Stimulated activated CD8-positive, alpha-beta memory T cell treated with anti-CD3 and anti-CD28 coated beads, Interleukin-4, amount 100 ng/mL, for 24 hours (primary cell): ENCODE measurements at places on chromosomes 4 and X.

DNA sequence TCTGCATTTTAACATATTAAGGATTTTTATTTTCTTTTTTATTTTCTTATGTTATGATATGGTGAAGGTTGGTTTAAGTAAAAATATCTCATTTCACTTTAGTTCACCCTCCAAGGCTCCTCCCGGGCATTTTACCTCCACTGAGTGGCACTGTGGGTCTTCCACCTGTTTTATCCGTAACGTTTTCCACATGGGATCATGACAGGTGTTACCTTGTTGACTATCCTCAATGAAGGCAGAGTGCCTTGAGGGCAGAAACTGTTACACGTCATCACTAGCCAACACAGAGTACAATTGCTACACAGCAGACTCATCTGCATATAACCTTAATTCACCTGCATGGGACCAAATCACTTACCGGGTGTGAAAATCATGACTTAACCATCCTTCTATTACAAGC is 105.8 kb downstream of the GEMIN8 start:
- DNase-seq: no peak

DNA sequence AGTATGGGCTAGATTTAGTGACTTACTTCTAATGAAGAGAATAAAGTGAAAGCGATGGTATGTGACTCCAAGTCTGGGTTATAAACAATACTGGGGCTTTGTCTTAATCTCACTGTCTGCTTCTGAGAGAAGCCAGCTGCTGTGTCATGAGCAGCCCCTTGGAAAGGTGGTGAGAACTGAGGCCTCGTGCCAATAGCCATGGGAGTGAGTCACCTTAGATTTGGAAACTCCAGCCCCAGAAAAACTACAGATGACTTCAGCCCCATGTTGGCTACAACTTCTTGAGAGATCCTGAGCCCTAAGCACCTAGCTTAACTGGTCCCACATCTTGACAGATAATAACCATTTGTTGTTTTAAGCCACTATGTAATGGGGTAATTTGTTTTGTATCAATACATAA is 77.6 kb downstream of the CWH43 start:
- DNase-seq: no peak

- no peak for DNase-seq
Measured at GRCh38 chr4:54637325-54637724, 20.4 kb upstream of the KIT start.

- no peak for DNase-seq
Measured at GRCh38 chr4:97950836-97951235, 192.4 kb downstream of the STPG2 start.

DNA sequence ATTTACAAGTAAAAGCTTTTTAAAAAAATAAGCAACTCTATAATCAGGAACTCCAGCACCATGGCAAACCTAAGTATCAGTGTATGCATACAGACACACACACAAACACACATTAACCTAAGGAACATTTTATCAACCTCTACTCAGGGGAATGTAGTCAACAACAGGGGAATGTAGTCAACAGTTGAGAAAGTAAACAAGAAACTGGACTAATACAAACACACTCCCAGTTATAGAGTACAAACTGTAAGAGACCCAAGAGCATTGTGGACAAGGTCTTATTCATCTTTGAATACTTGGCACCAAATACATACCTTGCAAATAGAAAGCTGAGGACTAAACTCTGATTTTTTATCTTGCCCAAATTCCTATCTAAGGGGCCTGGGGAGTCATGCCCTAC is 36.2 kb downstream of the PAPSS1 start:
- no peak for DNase-seq

GRCh38 chr4:83757121-83757621 is 221.3 kb downstream of the GPAT3 start:
- DNase-seq: no peak

GRCh38 chr4:125084608-125085007 is 230.1 kb upstream of the FAT4 start:
- no peak for DNase-seq

- no peak for DNase-seq
Measured at GRCh38 chr4:59945277-59945676, 1254.8 kb upstream of the ADGRL3 start.

- no peak for DNase-seq
Measured at GRCh38 chrX:50565718-50566117, 95.1 kb upstream of the DGKK start.

DNA sequence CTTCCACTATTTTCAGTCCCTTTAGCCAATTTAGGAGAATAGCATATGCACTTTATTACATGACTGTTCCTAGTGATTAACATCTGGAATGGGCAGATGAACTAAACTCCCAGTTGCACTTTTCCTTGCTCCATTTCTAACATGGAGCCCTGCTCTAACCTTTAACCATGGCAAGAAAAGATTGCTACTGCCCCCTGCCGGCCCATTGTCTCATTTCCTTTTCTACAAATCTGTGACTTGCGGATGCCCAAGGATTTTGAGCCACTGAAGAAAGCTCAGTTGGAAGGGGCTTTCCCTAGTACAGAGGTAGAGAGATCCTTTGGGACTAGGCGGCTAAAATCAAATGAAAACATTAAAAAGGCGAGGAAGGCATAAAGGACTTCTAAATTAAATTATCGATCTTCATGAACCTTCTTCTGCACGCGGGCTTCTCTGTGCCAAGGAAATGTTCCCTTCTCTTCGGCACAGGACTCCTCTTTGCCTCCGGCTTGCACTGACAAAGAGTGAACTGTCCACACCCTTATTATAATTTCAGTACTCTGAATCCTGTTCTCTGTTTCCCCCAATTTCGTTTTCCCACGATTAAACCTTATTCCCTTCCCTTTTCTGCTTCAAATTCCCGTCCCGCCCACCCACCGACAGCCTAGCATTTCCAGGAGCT is 577 bp upstream of the GLRA2 start:
- DNase-seq: peak; percentile 32

- DNase-seq: no peak
Measured at GRCh38 chr4:78601013-78601412, 49.4 kb downstream of the ANXA3 start.

DNA sequence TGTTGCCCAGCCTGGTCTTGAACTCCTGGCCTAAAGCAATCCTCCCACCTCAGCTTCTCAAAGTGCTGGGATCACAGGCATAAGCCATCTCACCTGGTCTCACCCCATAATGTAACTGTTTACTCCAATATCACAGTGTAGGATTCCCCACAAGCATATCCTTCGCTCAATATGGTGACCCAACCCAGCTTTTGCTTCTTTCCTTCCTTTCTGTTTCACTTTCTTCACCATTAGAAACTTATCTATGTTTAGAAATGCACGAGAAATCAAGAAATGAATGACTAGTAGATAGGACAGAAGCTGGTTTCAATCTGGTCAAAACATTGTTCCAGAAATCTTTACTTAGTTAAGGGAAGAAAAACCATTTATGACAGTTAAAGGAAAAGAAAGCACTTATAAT is 18.9 kb downstream of the TSPAN5 start:
- no peak for DNase-seq

DNA sequence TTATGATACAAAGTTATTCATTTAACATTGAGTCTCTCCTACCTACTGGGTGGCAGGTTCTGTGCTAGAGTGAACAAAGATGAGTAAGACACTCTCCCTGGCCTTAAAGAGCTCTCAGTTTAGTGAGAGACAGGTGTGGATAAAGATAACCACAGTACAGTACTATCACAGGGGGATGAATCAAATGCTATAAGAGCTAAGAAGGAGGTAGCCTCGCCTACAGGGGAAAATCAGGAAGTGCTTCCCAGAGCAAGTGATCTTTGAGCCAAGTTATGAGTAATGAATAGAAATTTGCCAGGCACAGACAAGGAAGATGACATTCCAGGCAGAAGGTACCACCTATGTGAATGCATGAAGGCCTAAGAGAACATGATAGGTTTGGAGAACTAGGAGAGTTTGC is 3.4 kb upstream of the IGBP1 start:
- DNase-seq: no peak

DNA sequence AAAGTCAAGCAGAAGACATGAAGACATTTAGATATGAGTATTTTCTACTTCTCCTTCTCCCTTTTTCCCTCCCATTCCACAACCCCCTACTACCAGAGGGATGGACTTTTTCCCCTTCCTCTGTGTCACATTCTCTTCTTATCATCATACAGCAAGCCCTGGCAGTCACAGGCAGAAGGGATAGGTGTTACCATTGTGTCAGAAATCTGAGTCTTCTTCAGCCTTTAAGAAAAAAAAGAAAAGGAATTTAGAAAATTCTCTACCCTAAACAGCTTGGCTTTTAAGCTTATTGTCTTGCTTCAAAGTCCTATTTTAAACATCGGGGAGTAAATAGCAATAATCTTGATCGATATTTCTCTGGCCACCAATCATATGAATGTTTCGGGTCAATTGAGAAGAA is 30.9 kb upstream of the ADH1C start:
- no peak for DNase-seq

DNA sequence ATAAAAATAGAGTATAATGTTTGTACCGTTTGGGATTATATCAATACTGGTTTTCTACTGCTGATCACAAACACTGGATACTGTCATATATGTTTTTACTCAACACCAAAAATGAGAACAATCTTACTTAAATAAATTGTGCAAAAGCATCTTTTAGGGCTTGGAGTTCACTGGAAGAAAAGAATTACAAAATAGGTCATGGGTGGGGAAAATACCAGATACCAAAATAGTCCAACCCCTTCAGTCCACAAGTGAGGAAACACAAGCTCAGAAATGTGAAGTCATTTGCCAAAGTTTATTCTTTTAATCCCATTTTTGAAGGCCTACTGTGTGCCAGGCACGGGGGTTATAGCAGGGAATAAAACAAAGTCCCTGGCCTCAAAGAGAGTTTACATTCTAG is 64.4 kb downstream of the ADGRG2 start:
- no peak for DNase-seq

- no peak for DNase-seq
Measured at GRCh38 chrX:39227371-39227770, 426.1 kb downstream of the MID1IP1 start.

- DNase-seq: peak; percentile 59
Measured at GRCh38 chr4:15231265-15232091, 196.4 kb upstream of the C1QTNF7 start.

GRCh38 chr4:8260656-8261111 is 8.9 kb upstream of the HTRA3 start:
- DNase-seq: no peak

DNA sequence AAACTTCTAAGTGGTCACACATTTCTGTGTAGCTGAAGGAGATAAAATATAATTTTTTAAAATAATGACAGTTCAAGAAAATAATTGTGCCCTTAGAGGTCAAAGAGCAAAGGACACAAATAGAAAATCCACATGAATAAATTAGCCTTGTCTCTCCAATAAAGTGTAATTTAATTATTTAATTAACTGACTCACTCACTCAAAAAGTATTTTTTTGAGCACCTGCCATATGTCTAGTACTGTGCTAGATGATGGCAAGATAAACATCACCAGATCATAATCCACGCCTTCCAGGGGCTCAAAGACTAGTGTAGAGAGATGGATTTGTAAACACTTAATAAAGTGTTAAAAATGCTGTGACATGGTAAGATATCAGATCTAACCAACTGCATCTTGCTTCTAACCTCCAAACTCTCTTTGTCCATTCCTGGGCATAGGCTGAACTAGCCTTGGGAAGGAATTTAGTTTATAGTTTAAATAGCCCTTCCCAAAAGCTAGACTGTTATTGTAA is 112.5 kb downstream of the SCLT1 start:
- DNase-seq: no peak

DNA sequence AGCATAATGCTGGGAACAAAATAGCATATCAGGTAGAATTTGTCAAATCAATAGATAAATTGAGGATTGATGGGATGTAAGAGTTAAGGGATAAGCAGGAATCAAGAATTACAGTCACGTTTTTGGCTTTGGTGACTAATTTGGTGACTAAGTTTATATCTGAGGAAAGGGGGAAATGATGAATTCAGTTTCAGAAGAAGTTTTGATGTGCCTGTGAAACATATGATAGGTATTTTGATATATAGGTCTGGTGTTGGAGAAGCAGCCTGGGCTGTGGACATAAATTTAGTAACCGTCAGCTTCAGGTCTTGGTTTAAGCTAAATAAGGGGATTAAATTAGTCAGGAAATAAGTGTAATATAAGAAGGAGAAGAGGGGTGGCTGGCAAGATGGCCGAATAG is 79.0 kb upstream of the EDA2R start:
- no peak for DNase-seq

DNA sequence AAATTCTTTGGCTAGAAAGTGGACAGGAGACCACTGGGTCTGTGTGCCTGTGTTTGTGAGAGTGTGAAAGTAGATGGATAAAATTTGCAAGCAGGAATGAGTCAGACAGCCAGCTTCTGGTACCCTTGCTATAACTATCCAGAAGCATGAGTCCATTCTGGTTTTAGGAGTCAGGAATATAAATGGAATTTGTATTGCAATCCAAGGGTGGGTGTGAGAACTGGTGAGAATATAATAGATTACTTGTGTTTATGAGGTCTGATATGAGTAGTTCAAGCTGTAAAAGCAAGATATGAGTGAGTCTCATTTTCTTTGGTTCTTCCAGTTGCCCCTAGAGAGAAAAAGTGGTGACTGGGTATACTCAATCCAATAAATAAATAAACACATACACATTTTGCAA is 212.7 kb upstream of the TAPT1 start:
- DNase-seq: no peak

GRCh38 chrX:66680451-66680850 is 41.6 kb upstream of the EDA2R start:
- DNase-seq: no peak

- no peak for DNase-seq
Measured at GRCh38 chr4:138889216-138889615, 126.4 kb upstream of the NOCT start.

GRCh38 chrX:146160443-146161203 is 343.0 kb downstream of the SLITRK2 start:
- no peak for DNase-seq

DNA sequence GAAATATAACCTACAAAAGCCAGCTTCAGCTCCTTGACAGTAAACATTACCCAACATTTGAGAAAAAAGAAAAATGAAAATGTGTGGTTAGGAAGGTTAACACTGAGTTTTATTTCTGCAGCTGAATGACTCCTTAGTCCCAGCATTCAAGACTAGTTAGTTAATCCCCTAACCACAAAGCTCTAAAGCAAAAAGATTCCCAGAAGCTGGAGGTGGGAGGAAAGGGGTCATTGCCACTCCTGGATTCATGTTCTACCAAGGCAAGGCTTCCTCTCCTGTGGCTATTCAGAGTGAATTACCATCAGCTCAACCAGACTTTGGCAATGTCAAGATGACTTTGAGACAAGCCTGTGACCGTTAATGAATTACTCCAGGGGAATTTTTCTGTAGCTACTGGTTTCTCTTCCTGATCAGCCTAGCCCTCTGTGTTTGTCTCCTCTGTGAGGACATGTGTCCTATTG is 63.6 kb downstream of the HADH start:
- DNase-seq: no peak
